ENCODE measurements at places on chromosomes 6 and 20.

GRCh38 chr20:46820682-46821081 lies 74.0 kb upstream of the EYA2 start:
- DNase-seq: no peak

DNA sequence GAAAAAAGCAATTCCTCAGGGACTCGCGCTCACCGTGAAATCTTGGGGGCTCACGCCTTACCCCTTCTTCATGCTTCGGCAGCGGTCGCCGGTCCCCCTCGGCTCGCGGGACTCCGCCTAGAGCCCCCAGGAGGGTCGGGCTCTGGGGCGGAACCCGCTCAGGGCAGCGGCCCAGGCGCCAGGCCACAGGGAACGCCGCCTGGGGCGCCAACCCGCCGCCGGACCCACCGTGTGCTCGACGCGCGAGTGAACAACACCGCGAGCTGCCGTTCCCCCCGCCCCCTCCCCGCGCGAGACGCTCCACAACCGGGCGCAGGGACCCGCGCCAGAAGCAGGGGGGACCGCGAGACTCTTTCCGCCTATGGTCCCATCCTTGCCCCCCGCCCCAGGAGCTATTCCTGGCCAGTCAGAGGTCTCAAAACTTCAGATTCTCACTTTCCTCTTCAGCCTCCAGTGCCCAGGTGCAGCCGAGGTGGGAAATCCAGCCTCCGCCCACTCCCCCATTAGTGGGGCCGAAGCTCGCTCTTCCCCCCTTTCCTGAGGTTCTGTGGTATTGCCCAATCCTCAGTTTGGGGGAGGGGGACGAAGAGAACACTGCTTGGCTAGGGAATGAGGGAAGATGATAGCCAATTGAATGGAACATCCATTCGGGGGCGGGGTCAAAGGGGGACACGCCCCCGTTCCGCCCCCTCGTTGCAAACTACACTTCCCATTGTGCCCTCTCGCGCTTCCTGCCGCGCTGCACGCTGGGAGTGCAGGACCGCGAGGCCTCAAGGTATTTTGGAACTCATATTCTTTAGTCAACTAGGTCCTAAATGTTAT lies at the start of gene WASF1:
Gene WASF1, minus strand, starts transcription at position 265 of the 822 bp plus-strand sequence. CDS start 52,069 bp downstream, outside the sequence.
- peak; percentile 95 for DNase-seq

DNA sequence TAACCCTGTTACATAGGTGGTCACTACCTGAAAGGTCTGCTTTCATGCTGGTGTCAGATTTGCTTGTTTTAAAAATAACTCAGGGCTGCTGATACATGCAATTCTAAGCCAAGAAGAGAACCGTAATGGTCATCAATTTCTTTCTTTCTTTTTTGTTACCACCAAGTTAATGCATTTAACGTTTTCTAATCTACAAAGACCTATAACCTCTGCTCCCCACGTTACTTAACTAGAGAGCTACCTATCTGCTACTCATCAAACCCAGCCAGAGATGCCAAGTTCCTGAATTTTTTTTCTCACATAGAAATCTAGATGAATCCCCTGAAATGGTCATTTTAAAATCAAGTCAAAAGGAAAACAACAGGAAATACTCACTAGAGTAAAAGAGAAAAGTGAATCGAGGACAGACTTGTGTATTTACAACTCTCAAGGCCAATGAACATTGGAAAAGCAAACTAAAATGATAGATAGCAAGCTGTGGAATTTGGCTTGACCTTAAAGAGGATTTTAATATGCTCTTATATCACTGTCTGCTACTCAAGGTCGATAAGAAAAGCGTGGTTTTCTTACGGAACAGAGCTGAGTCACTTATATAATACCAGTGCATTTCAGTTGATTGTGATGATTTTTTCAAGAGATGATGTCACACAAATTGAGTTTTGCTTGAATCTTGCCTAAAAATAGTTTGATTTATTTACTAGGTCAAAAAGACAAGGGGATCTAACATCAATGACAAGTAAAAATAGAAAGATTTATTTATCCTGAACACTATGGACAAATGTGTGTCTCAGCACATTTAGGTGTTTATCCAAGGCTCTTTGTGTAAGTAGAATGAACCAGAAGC lies 67.9 kb downstream of the SGK1 start:
- no peak for DNase-seq

DNA sequence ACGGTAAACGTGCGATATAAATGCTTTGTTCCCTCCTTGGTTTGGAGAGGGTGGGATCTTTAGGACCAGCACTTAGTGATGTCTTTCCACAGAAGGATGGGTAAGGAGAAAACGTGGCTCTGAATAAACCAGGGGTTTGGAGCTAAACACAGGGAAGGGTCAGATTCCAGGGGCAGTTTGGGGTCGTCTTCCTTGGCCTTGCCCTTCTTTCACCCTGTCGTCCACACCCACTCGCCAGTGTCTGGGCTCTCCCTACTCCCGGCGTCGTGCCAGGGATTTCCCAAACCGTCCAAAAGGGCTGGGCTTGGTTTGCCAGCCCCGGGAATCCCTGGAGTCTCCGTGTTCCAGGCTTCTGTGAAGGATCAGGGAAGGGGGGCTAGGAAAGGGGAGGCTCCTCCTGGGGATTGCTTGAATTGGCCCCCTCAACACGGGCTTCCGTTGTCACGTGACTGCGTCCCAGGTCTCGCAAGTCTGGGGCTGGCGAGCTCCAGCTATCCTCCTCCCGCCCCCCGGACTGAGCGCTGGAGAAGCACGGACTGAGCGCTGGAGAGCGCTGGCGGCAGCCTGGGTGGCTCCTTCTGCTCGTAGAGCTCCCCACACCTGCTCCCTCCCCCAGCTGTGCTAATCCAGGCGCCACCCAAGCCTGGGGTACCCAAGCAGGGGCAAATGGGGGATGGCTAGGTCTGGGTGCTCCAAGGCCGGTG lies 9.4 kb upstream of the ARMC12 start:
- DNase-seq: no peak

- no peak for DNase-seq
Measured at GRCh38 chr6:84442208-84442607, 214.8 kb upstream of the CEP162 start.

- DNase-seq: no peak
Measured at GRCh38 chr6:168122521-168122920, 43.5 kb upstream of the FRMD1 start.

GRCh38 chr6:36968266-36968977 lies 13.9 kb downstream of the PI16 start:
- DNase-seq: no peak

- DNase-seq: no peak
Measured at GRCh38 chr6:42387336-42387735, 64.4 kb downstream of the TRERF1 start.

- no peak for DNase-seq
Measured at GRCh38 chr6:106356378-106356777, 4.1 kb upstream of the CRYBG1 start.

DNA sequence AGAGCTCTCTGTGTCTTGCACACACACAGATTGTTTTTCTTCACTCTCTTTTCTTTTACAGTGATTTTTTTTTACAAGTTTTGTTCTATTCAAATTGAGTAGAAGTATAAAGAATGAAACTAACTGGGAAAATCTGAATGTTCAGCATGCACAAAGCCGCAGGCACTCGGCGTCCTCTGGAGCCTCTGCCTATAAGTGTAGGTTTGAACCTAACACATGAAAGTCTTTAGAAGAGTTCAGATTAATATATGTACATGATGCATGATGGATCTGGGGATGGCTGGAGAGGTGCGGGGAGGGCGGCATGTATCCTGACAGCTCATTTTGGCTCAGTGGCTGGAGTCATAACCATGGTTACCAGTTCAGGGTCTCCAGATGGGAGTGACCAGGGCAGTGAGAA lies 301.1 kb upstream of the CDH4 start:
- DNase-seq: no peak

- DNase-seq: no peak
Measured at GRCh38 chr20:64049878-64050260, 430 bp upstream of the SOX18 start.

DNA sequence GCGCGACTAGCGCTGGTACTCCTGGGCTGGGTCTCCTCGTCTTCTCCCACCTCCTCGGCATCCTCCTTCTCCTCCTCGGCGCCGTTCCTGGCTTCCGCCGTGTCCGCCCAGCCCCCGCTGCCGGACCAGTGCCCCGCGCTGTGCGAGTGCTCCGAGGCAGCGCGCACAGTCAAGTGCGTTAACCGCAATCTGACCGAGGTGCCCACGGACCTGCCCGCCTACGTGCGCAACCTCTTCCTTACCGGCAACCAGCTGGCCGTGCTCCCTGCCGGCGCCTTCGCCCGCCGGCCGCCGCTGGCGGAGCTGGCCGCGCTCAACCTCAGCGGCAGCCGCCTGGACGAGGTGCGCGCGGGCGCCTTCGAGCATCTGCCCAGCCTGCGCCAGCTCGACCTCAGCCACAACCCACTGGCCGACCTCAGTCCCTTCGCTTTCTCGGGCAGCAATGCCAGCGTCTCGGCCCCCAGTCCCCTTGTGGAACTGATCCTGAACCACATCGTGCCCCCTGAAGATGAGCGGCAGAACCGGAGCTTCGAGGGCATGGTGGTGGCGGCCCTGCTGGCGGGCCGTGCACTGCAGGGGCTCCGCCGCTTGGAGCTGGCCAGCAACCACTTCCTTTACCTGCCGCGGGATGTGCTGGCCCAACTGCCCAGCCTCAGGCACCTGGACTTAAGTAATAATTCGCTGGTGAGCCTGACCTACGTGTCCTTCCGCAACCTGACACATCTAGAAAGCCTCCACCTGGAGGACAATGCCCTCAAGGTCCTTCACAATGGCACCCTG lies 1.6 kb downstream of the TPBG start:
- DNase-seq: peak; percentile 3

GRCh38 chr20:24950128-24950835 lies 1.2 kb downstream of the CST7 start:
- DNase-seq: no peak

DNA sequence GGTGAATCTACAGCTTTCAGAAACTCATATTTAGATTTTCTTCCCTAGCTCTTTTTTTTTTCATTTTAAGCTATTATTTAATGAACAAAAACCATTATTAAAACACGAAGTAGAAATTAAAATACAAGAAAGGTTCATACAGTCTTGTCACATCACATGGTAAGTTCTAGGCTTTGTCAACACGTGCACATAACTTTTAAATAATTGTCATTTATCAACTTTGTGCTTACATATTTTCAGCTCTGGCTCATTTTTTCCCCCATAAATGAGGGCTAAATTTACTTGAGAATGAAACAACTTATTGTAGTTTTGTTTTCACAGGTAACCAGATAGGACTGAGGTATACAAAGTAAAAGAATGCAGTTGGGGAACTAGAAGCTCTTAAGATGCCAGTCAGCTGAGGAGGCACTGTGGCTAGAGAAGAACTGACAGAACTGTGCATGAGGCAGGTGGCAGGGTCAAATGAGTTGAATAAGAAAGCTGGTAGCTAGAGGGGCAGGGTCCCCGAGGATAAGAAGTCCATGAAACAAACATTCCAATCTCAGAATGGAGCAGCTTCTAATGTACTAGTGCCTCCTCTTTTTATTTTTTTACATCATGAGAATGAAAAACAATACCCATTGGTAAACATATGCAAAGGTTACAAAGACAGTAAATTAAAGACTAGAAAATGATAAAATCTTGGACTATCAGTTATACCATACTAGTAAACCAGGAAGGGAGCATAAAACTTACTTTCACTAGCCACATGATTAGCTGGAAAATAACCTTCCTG lies 141.5 kb downstream of the MYB start:
- DNase-seq: peak; percentile 5

- DNase-seq: no peak
Measured at GRCh38 chr20:48716086-48716485, 111.7 kb downstream of the PREX1 start.

- no peak for DNase-seq
Measured at GRCh38 chr6:56289721-56290120, 42.3 kb upstream of the COL21A1 start.

- DNase-seq: no peak
Measured at GRCh38 chr20:49675368-49676151, 38.1 kb downstream of the B4GALT5 start.

DNA sequence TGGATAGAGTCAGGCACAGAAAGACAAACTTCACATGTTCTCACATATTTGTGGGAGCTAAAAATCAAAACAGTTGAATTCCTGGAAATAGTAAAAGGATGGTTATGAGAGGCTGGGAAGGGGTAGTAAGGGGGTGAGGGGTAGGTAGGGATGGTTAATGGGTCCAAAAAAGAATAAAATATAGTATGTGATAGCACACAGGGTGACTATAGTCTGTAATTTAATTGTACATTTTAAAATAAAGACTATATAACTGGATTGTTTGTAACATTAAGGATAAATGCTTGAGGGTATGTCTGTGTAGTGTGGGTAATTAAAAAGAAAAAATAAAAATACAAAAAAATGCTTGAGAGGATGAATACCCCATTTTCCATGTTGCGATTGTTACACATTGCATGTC lies 9.9 kb downstream of the SRSF6 start:
- DNase-seq: no peak

DNA sequence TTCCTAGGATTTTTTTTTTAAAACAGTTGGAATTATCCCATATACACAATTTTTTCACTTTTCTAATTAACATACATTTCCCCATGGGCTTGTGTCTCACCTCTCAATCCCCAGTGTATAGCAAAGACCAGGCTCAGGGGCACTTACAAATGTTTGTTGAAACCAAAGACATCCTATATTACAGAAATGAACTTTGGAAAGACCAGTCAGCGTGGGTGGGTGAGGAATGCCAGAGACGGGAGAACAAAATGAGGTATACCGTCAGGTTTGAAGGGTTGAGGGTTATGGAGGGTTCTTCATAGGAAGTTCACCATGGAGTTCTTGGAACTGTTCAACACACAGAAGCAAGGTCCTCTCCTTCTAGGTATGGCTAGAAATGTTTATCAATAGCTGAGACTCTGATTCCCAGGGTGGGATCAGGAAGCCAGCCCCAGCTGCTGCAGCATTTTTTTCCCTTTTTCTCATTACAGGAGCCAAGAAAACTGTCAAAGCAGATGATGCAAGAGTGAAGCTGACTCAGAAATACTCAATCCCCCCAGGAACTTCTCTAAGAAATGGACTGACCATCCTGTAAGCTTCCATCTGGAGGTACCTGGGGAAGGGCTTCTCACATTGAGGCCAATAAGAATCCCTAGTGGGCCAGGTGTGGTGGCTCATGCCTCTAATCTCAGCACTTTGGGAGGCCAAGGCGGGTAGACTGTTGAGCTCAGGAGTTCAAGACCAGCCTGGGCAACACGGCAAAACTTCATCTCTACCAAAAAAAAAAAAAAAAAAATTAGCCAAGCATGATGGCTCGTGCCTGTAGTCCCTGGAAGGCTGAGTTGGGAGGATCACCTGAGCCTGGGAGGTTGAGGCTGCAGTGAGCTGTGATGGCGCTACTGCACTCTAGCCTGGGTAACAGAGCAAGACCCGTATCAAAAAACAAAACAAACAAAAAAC lies 15.9 kb upstream of the TBC1D20 start:
- DNase-seq: no peak

DNA sequence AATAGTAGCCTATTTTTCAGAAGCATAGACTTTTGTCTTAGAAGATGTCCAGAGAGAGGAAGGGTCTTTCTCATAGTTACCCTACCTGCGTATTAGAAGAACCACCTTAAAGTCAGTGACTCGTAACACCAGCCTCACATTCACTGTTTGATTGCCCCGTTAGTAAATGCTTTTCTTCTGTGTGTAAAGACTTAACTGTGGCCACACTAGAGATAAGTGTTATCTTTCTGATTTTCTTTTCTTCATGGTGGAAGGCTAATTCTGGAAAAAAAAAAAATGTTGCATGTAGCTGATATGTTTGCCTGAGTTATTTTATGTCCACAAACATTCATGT lies 83.9 kb downstream of the SAMD3 start:
- no peak for DNase-seq

All from B cell (primary cell).